ENCODE measurements at places on chromosomes 6 and 20.

DNA sequence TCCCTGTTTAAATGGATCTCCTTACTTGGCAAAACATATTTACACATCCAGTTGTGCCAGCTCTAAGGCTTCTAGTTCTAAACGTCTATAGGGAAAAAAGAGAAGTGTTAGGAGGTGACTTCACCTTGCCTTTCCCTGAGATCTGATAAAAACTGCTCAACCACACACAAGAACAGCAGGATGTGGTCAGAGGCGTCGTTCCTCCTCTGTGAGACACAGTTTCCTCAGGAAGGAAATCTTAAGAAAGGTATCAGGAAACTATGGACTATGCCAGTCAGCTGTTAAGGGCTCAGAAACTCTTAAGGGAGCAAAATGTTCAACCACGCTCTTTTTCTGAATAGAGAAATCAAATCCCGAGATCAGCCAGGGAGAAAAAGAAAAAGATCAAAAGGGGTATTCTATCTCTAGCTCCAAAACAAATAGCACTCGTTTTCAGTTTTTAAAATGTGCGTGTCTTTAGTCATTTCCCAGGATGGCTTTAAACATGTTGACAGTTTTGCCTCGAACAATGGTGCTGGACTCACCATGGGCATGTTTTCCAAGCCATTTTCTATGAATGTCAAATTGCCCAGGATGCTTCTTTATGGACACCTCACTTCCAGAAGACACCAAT is 154.5 kb downstream of the HACE1 start:
- DNase-seq: peak; percentile 22

DNA sequence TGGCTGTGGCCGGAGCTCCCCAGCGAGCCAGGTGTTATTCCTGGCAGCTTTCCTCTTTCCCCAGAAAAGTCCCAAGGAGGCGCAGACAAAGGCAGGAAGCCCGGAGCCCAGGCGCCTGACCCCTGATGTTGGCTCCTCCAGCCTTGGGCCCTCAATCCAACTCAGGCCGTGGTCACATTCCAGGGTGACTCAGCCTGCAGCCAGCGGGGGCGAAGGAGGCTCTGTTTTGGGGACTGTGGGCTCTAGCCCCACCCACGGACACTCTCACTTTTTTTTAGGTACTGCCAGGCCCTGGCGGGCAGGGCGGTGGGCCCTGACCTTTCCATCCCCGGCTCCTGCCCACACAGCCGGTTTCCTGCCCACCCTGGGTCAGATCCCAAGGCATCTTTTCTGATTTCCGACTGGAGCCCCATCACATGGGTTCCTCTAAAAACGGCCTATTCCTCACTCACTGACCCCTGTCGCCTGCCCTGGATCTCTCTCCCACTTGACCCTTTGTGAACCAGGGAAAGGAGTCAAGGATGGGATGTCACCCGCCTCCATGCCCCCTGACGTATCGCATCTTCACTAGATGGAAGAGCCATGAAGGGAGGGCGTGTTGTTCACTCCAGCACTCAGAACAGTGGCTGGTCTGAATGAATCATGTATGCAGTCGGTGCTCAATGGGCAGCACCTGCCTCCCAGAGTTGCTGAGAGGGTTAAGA is 5.5 kb downstream of the PTGIS start:
- no peak for DNase-seq

GRCh38 chr6:2529211-2529719 is 221.5 kb downstream of the MYLK4 start:
- no peak for DNase-seq

- no peak for DNase-seq
Measured at GRCh38 chr6:109579361-109579760, 96.3 kb upstream of the ZBTB24 start.

DNA sequence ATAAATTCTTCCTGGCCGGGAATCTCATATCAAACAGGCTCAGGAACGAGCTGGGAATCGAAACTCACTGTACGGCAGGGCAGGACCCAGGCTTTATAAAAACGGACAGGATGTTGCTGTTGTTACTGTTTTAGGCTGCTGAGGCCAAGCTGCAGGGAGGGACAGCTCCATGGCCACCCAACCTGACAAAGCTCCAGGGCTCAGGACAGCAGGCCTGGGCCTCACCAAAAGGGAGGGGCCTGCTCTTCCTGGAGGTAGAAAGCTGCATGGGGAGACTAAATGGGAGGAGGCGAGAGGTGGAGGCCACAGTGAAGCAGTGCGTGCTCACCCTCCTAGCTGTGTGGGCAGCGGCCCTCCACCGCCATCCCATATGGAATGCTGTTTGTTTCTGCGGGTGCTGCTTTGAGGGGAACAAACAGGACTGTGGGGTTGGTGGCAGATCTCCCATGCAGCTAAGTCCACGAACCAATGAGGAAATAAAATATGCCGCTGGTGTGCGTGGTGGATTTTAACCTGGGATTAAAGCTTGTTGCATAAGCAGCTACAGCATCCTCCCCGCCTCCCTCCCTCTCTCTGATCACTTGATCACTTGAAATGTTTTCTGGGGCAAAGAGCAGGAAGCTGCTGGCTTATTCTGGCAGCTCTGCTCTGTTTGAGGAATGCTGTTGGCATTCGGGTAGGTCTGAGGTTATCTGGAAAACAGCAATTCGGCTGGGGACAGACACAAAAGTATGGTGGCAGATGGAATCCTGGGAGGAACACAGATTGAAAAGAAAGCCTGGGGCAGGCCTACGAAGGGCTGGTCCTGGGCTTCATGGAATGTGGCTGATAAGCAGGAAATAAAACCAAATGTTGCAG is 2.4 kb upstream of the ZMYND8 start:
- peak; percentile 8 for DNase-seq

- DNase-seq: no peak
Measured at GRCh38 chr6:84107495-84107894, 73.9 kb downstream of the MRAP2 start.

- DNase-seq: no peak
Measured at GRCh38 chr6:165390475-165390874, 81.1 kb upstream of the C6orf118 start.

- DNase-seq: no peak
Measured at GRCh38 chr6:34315256-34315655, 66.5 kb upstream of the SMIM29 start.

DNA sequence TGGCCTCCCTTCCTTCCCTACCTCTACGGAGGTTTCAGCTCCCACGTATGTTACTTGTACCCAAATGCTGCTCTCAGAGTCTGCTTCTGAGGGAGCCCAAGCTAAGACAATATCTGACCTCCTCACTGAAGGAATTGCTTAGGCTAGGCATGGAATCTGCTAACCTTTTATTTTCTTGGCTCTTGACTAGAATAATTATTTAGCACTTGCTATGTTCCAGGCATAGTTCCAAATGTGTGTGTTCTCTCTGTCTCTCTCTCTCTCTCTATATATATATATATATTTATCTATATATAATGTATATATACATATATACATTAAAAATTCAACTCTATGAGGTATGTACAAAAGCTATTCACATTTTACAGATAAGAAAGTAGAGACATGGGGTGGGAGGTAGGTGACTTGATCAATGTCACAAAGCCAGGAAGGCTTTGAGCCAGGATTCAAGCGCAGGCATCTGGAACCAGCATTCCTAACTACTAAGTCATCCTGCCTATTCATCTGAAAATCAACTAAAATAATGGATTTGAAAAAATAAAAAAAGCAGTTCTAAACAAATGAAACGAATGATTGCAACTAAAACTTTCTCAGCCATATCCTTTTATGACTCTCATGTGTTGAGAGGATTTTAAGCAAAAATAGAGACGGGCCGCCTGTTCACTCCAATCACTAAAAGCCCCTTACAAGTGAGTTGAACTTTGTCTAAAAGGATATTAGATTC is 189.7 kb upstream of the JAG1 start:
- DNase-seq: no peak

GRCh38 chr20:7702141-7702540 is 238.1 kb downstream of the HAO1 start:
- no peak for DNase-seq

- no peak for DNase-seq
Measured at GRCh38 chr20:32474967-32475811, 109.9 kb downstream of the NOL4L start.

DNA sequence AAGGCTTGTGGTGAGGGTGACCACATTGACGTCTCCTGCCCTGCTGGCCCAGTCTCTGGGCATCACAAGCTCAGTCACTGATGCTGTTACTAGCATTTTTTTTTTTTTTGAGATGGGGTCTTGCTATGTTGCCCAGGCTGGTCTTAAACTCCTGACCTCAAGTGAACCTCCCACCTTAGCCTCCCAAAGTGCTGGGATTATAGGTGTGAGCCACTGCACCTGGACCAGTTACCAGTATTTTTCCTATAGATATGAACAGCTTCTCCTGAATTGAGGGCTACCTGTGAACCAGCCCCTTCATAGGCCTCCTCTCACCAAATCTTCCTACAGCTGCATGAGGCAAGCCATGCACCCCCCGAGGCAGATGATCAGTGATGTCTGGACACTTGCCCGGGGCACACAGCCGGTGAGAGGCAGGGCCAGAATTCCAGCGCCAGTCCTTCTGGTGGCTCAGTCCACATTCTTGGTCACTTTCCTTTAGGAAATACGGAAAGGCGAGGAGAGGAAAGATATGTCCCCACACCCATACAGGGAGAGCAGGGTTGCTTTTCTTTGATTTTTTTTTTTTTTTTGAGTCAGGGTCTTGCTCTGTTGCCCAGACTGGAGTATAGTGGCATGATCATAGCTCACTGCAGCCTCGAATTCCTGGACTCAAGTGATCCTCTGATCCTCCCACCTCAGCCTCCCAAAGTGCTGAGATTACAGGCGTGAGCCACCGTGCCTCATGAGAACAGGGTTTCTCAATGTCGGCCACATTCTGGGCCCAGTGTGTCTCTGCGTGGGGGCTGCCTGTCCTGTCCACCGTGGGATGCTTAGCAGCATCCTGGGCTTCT is 50.7 kb downstream of the UBE2V1 start:
- DNase-seq: no peak

- no peak for DNase-seq
Measured at GRCh38 chr6:149359440-149359839, 40.6 kb upstream of the SUMO4 start.

DNA sequence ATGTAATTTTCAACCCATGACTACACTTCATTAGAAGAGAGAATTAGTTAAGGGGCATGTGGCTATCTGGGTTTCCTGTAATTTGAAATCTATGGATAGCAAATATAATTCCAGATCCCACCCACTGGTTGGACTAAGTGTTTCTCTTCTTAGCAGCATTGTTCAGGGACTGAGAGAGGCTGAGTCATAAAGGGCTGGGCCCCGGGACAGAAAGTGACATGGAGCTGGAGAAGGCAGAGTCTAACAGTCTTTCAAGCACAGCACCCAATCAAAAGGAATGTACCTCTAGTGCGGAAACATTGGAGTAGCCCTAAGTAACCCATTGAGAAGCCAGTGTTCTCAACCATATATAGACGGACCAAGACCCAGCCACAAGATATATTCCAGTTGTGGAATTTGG is 363.9 kb downstream of the DHX35 start:
- no peak for DNase-seq

DNA sequence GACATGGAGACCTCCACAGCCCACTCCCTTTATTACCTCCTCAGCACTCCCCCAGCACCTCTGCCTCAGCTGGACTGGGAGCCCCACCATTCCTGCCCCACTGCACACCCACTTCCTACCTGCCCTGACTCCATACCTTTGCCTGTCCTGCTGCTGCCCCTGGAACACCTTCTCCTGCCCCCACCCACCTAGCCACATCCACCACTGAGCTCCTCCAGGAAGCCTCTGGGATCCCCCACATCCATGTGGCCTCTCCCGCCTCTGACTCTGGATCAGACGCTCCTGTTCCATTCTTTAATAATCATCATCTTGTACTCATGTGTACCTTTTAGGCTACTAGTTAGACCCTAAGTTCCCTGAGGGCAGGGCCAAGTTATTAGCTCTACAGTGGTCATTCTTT is 2.2 kb upstream of the SDCBP2 start:
- DNase-seq: no peak

- no peak for DNase-seq
Measured at GRCh38 chr6:108581932-108582475, 21.3 kb downstream of the FOXO3 start.

GRCh38 chr6:113361014-113361645 is 496.0 kb upstream of the MARCKS start:
- no peak for DNase-seq

- DNase-seq: no peak
Measured at GRCh38 chr6:146200176-146200575, 171.3 kb downstream of the GRM1 start.

- DNase-seq: no peak
Measured at GRCh38 chr6:155872961-155873360, 417.3 kb upstream of the NOX3 start.

GRCh38 chr20:45209924-45210323 is 3.1 kb downstream of the SEMG1 start:
- no peak for DNase-seq

GRCh38 chr20:43974695-43975094 is 60.0 kb downstream of the TOX2 start:
- DNase-seq: no peak

DNA sequence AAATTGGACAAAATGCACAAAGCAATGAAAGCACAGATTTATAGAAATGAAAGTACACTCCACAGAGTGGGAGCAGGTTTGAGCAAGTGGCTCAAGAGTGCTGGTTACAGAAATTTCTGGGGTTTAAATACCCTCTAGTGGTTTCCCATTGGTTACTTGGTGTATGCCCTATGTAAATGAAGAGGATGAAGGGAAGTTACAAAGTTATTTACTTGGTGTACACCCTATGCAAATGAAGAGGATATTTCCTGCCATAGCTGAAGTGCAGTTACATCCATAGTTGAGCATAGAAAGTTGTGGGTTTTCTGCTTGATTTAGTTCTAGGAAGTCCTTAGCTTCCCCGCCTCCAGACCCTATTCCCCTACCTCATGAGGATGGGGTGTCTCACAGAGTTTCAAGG is 22.7 kb downstream of the BCAS1 start:
- DNase-seq: no peak

- no peak for DNase-seq
Measured at GRCh38 chr6:15290962-15291704, 45.3 kb downstream of the JARID2 start.

GRCh38 chr20:45257711-45258110 is 3.3 kb upstream of the SLPI start:
- no peak for DNase-seq

DNA sequence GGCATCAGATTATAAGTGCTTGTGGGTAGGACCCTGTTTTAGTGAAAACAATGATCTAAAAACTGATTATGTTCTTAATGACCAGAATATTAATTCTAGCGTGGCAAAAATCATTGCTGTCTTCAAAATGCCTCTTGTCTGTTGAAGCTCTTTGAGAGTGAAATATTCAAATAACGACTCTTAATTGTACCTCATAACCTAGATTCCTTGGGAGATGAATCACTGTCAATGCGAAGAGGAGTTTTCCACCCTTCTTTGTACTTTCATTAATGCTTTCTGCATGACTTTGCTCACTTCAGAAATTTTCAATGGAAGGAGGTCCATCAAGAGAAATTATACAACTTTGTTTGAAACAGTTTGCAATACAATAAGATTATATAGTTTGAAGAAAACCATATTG is 71.5 kb downstream of the CRYBG1 start:
- DNase-seq: no peak

DNA sequence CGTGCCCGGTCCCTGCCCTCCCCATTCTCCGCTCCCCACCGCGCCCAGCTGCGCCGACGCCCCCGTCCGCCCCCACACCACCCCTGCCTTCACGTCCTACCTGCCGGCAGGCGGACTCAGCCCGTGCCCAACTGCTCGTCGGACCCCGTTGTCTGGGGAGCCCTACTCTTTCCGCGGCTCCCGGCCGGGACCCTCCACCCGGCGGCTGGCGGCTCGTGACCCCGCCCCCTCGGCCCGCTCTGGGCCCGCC is at the start of gene SERAC1:
Gene SERAC1 (minus strand): TSS at position 223 of the 250 bp plus-strand sequence. CDS start 9,899 bp downstream, outside the sequence.
- DNase-seq: no peak

GRCh38 chr20:51528263-51529027 is 14.1 kb downstream of the NFATC2 start:
- DNase-seq: peak; percentile 44

- DNase-seq: no peak
Measured at GRCh38 chr20:62446481-62446880, 19.1 kb upstream of the RBBP8NL start.
